ENCODE measurements at places on chromosomes 11 and 22.

DNA sequence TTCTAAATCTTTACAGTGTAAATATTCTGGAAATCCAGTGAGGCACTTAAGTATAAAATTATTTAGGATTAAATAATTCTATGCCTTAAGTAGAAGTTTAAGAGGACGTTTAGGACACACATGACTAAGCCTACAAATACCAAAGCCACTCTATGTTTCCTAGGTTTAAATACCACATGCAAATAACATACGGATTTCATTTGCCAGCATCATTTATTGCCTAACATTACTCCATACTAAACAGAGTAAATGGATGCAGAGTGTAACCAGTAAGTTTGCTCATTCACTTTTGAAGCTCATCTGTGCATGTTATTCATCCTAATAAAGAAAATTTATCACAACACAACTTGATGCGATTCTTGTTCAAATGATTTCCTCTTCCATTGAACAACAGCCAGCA, 4.1 kb downstream of the BDNF start:
- no peak overlapping the region for H3K27ac ChIP-seq
- no peaks in the 10 kb centered on the region for H3K27me3 ChIP-seq
- H3K4me3 ChIP-seq: no peak overlapping the region
- peaks cover 23% of the 10 kb centered on the region for H3K4me1 ChIP-seq

DNA sequence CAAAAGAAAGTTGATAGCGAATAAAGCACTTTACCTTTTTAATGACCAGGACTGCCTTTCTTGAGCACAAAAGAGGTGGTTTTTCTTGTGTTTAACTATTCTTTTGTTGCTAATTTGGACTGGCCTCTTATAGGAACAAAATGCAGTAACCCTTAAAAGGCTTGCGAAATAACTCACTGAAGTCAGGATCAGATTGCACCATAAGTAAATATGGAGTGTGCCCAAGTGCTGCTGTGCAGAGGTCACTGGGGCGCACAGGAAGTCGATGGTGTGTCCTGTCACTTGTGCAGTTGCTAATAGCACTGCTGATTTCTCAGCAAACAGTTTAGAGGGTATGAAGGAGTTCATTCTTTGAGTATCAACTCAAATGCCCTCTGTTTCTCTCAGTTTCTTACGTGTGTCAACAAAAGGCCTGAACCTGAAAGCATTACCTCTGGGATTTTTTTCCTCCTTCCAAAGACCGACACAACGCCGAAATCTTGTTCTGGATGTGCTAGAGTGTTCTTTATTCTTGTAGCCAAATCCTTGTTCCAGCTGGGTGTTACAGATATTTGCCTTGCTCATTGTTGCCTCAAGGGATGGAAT, 71.3 kb downstream of the ATXN10 start:
- H3K4me1 ChIP-seq: peaks cover 5% of the 10 kb centered on the region
- H3K27me3 ChIP-seq: no peaks in the 10 kb centered on the region
- peaks cover 4% of the 10 kb centered on the region for H3K36me3 ChIP-seq
- H3K27ac ChIP-seq: no peak overlapping the region
- DNase-seq: peak; percentile 59

- H3K4me1 ChIP-seq: no peaks in the 10 kb centered on the region
- no peak overlapping the region for H3K27ac ChIP-seq
- H3K27me3 ChIP-seq: no peaks in the 10 kb centered on the region
- no peaks in the 10 kb centered on the region for H3K36me3 ChIP-seq
- H3K4me3 ChIP-seq: no peak overlapping the region
These were observed 121.5 kb upstream of the TEAD1 start for GRCh38 chr11:12552692-12553091.

DNA sequence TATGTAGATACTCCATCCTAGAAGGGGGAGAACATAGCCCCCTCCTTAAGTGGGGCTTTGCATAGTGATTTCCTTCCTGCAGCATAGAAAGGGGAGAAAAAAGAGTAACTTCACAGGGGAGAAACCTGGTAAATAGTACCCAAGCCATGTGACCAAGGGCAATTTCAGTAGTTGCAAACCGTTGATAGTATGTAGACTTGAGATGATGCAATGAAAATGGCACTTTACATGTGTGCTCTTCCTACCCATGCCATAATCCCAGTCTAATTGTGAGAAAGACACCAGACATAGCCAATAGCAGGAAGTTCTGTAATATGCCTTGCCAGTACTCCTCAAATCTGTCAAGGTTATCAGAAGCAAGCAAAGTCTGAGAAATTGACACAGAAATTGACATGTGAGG, 104.1 kb downstream of the NCAM1 start:
- H3K4me1 ChIP-seq: no peaks in the 10 kb centered on the region
- H3K36me3 ChIP-seq: no peaks in the 10 kb centered on the region
- no peak overlapping the region for H3K27ac ChIP-seq
- no peak for DNase-seq
- H3K27me3 ChIP-seq: no peaks in the 10 kb centered on the region
- H3K4me3 ChIP-seq: no peak overlapping the region

- H3K4me1 ChIP-seq: no peaks in the 10 kb centered on the region
- no peaks in the 10 kb centered on the region for H3K27me3 ChIP-seq
- H3K36me3 ChIP-seq: no peaks in the 10 kb centered on the region
- no peak overlapping the region for H3K27ac ChIP-seq
These were observed 97.6 kb upstream of the CLMP start for GRCh38 chr11:123292647-123293046.

DNA sequence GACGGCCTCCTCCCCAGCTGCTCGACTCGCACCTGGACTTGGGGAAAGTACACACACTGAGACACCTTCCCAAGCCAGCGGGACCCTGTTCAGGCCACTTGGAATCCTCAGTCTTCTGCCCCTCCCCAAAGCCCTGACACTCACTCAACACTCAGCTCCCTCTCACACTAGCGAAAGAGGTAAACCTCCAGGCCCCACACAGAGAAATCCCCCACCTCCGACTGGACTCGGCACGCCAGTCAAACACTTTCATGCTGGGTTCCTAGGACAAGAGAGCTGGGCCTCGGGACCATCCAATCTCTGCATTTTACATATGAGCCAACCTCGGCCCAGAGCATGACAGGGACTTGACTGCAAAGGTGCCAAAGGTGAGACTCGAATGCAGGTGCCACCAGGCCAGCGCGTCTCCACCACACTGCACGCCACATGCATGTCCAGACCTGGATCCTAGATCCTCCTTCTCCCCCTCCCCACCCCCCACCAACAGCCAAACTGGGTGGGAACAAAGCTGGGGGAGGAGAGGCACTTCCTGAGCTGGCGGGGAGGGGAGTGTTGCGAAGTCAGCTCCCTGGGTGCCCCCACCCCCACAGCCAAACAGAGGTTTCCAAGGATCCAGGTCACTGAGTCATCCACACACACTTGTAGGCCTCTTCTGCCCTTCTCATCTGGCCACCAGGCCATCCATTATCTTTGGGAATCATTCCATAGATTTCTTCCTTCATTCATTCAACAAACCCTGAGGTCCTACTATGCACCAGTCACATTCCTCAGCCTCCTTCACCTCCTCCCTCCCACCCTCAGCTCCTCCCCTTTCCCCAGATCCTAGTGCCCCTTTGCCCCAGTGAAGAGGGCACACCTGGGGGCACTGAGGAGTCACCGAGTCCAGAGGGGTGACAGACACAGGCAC, 10.7 kb upstream of the CD5 start:
- H3K4me1 ChIP-seq: no peaks in the 10 kb centered on the region
- no peaks in the 10 kb centered on the region for H3K27me3 ChIP-seq
- H3K27ac ChIP-seq: no peak overlapping the region
- H3K4me3 ChIP-seq: no peak overlapping the region
- DNase-seq: no peak
- H3K36me3 ChIP-seq: no peaks in the 10 kb centered on the region

DNA sequence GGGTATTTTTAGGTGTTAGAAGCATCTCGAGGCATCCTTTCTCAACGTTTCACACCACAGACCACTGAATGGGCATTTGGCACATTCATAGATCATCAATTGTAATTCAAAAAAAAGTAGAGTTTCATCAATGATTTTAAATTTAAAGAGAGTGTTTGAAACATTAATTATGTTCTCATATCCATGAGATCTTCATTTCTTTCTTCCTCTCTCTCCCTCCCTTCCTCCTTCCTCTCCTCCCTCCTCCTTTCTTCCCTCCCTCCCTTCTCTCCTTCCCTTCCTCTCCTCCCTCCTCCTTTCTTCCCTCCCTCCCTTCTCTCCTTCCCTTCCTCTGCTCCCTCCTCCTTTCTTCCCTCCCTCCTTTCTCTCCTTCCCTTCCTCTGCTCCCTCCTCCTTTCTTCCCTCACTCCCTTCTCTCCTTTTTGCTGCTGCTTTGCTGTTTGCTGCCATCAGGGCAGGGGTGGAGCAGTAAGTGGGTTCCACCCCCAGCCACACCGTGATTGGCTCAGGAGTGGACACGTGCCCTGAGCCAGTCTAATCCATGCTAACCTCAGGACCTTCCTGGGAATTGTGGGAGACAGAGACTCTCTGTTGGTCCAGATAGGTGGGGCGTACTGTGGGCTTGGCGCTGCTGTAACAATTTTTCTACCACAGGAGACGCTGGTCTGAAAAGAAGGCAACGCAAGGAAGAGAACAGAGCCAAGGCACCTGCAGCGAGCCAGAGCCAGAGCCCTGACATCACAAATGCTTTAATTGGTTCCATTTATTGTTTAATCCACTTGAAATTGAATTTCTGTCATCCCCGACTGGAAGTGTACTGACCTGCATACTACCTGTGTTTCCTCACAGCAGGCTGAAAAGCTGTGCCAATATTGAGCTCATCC, 33.7 kb upstream of the APOBEC3A start:
- H3K4me3 ChIP-seq: no peak overlapping the region
- H3K4me1 ChIP-seq: peaks cover 71% of the 10 kb centered on the region
- no peaks in the 10 kb centered on the region for H3K36me3 ChIP-seq
- DNase-seq: peak; percentile 78

GRCh38 chr11:66239998-66240780, 28.2 kb upstream of the RAB1B start:
- no peaks in the 10 kb centered on the region for H3K36me3 ChIP-seq
- no peaks in the 10 kb centered on the region for H3K4me1 ChIP-seq
- no peaks in the 10 kb centered on the region for H3K27me3 ChIP-seq
- H3K4me3 ChIP-seq: no peak overlapping the region
- H3K27ac ChIP-seq: no peak overlapping the region

DNA sequence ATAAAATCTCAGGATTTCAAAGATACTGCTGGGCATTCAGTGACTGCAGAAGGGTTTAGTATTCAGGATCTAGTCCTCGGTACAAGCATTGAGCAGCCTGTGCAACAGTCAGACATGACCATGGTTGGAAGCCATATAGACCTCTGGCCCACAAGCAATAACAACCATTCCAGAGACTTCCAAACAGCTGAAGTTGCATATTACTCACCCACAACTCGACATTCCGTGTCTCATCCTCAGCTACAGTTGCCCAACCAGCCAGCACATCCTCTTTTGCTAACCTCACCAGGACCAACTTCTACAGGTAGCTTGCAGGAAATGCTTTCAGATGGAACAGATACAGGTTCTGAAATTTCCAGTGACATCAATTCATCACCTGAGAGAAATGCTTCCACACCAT, 156.8 kb downstream of the C11orf91 start:
- H3K4me1 ChIP-seq: no peaks in the 10 kb centered on the region
- no peaks in the 10 kb centered on the region for H3K36me3 ChIP-seq
- H3K27ac ChIP-seq: no peak overlapping the region
- no peaks in the 10 kb centered on the region for H3K27me3 ChIP-seq

GRCh38 chr11:1397146-1397861, 7.6 kb downstream of the BRSK2 start:
- H3K36me3 ChIP-seq: no peaks in the 10 kb centered on the region
- DNase-seq: no peak
- peaks cover 51% of the 10 kb centered on the region for H3K4me1 ChIP-seq
- no peak overlapping the region for H3K4me3 ChIP-seq

Data from body of pancreas (tissue), 4 donors.